Activated T-cell treated with anti-CD3 and anti-CD28 coated beads, Interleukin-2, amount 50 U/mL, for 72 hours (primary cell): ENCODE measurements at places on chromosomes 12 and 14.

- DNase-seq, result no peak
Observed at GRCh38 chr12:81208187-81208911, 130.5 kb downstream of the ACSS3 start.

DNA sequence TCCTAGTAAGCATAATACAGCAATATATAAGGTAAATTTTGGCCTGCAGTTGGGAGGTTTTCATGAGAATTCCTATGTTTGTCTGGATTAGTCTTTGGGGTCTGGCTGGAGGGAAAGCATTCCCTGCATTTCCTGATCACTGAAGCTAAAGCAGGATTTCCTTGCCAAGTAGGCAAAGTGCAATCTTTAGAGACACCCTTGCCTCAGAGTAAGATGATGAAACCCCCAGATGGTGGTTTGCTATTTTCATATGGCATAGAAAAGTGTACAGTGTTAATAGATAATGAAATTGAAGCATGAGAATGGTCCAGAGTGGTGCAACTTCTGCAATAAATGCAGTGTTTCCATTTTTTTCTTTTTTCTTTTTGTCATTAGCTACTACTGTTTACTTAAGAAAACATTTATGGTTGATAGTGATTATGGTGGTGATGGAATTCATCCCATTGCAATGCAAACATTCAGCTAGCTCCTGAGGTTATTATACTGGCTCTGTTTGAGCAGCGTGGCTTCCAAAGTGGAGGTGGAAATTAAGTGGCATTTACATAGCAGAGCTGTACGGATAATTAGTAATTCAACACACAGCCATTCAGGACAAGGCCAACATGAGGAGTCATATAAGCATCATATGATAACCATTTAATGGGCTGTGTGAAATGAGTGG lies 276.3 kb downstream of the DUSP6 start:
- no peak for DNase-seq

- DNase-seq, result no peak
Observed at GRCh38 chr12:6215120-6215807, 15.1 kb downstream of the CD9 start.

DNA sequence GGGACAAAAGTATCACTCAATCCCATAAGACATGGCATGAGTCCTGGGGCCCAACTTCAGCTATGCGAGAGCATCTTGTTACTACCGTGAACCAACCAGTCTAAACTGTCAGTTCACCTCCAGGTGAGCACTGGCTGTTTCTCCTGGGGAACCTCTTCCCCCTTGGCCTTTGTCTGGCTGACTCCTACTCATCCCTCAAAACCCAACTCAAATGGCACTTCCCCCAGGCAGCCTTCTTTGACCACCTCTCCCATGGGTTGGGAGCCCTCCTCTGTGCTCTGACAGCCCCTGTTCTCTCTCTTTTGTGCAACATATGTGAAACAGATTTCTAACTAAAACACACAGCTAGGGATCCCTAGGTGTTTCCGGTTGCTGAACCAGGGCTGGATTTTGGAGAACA lies 37.7 kb downstream of the FOXN4 start:
- no peak for DNase-seq

- peak; percentile 53 for DNase-seq
Observed at GRCh38 chr12:91109148-91109564, 2.1 kb downstream of the LUM start.

DNA sequence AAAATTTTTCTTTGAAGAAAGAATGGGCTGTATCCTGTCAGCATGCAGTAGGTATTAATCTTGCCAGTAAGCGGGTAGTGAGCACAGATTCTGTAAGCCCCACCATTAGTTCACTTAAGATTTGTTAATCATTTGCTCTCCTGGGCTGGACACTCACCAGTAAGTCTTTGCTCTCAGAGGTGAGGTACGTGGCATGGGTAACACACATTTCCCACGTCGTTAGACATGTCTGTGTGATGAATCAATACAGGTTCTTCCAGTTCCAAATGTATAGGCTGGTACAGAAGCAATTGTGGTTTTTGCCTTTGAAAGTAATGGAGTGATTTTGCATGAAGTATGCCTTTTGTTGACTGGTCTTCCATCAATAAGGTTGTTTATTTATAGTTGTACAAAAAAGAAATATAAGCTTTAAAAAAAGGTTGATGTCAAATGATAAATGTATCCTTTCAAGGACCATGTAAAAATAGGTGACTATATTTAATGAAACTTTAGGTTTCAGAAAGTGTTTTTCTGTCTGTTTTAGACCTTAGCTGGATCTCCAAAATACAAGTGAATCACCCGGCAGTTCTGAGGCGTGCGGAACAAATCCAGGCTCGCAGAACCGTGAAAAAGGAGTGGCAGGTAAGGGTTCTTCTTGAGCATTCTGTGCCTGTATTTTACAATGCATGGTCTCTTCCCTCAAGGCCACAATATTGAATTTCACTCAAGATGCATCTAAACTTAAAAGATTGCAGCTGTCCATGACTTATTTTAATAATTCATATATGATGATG lies 45.5 kb downstream of the DERA start:
- no peak for DNase-seq

GRCh38 chr12:131130311-131130911 lies 176.7 kb downstream of the ADGRD1 start:
- no peak for DNase-seq

- no peak for DNase-seq
Observed at GRCh38 chr12:55713721-55714120, 2.1 kb upstream of the BLOC1S1 start.

DNA sequence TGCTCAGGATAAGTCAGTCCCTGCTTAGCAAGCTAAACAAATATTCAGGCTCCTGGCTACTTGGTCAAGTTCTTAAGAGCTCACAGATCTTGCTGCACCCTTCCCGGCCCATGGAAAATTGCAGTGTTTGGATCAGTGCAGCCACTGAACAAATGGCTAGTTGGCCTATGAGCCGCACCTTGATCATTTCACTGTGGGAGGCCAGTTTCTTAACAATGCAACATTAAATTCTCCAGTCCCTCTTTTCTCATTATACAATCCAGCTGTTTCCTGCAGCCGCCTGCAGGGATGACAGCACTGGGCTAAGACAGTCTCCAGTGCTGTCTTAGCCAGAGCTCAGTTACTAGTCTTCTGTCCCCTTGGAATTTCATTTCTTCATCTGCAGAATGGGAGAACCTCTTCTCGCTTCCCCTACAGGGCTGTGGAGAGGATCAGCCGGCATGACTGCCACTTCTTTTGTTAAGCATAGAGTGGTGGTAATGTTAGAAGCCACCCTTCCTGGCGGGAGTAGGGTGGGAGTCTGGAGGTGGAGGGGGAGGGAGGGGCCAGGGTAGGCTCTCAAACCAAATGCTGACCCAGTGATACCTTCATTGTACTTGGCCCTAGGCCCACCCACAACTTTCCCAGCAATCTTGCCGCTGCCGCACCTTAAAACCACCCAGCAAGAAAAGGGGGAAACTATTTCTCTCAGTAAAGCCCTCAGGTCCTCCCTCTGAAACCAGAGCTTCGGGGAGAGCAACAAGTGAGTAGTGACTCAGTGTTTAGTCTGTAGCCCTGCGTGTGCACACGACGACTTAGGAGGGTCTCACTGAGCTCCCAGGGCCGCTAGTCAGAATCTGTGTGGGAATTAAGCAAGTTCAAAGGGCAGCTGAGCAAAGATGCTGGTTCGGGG lies 145.7 kb downstream of the NUAK1 start:
- DNase-seq, result no peak

DNA sequence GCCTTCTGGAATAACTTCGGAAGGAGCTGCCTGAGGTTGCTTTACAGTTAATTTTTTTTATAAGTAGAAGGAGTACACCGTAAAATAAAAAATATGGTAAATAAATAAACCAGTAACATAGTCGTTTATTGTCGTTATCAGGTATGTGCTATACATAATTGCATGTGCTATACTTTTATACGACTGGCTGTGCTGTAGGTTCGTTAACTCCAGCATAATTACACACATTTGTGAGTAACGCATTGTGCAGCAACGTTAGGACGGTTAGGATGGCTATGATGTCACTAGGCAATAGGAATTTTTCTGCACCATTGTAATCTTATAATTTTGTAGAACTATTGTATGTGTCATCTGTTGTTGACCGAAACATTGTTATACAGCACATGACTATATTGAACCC lies 8.5 kb downstream of the EXD2 start:
- DNase-seq, result no peak
